Activated CD8-positive, alpha-beta T cell treated with anti-CD3 and anti-CD28 coated beads, Interleukin-2, amount 10 ng/mL, durations not matched to agents 7 days and 5 days (primary cell): ENCODE measurements at places on chromosomes 12 and 14. TPM values are rescaled to one million over a fixed set of nuclear protein-coding genes. Genes with fewer than 3 reads are reported as not detected.

PTGER2 gene
- total RNA-seq: 116 TPM

IFI27L2 gene
- 65.2 TPM for total RNA-seq

SYNDIG1L gene
- total RNA-seq: not detected

FKBP11 gene
- total RNA-seq: 52.6 TPM

ZDHHC22 gene
- not detected for total RNA-seq

NGB gene
- not detected for total RNA-seq

EFS gene
- not detected for total RNA-seq

CELA1 gene
- not detected for total RNA-seq

KRT4 gene
- total RNA-seq: not detected

GLT1D1 gene
- not detected for total RNA-seq

ANO4 gene
- not detected for total RNA-seq

ADCY4 gene
- total RNA-seq: 3.4 TPM

HOXC6 gene
- total RNA-seq: not detected

POTEG gene
- not detected for total RNA-seq

CMKLR1 gene
- total RNA-seq: 0.08 TPM

NINJ2 gene
- total RNA-seq: 8.0 TPM

OR4L1 gene
- not detected for total RNA-seq

DNA sequence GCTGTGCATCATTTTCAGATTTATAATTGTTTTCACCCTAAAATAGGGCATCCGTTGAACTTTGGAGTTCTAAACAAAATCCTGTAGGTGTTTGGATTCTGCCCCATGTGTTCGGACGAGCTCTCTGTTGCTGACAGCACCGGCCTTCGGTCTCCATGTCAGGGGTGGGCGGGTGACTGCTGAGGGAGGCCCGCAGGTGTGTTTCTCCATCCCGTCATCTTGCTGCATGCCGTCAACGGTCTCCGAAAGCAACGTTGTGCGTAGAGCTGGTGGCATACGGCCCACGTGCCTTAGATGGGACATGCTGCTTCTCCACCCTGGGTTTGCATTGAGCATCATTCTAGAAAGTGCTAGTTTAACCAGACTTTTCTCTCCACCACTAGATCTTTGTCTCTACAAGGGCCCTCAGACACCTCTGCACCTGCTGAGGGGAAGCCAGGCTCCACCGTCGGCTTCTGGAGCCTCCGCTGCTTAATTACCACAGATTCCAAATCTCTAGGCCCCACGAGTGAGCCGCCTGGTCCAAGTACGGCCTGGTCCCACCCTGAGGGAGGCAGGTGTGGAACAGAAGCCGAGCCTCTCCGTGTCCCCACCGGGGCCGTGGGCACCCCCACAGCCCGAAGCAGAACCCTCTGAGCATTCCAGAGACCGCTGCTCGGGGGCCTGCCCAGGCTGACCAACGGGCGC, 15.7 kb upstream of the AMN start:
- DNase-seq: no peak

GRCh38 chr12:96497855-96498254, 8.5 kb downstream of the CFAP54 start:
- DNase-seq: no peak

- no peak for DNase-seq
Observed at GRCh38 chr12:111424189-111424792, 18.6 kb downstream of the SH2B3 start.

- no peak for DNase-seq
Observed at GRCh38 chr12:114696443-114697242, 12.7 kb upstream of the TBX3 start.

DNA sequence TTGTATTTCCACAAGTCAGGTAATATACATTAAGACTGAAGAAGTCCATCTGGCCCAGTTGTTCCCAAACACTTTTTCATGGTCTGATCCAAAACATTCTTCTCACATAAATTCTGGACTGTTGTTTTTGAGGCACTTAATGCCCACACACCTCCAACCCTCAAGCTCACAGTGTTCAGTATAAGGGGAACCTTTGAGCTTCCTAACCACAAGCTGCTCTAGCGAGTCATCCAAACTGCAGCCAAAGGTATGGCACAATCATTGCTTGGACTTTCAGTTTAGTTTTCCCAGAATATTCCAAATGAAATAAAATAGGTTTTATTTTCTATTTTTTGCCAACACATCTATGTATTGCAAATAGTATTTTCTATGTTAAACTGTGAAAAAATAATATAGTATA, 103.0 kb downstream of the PUS7L start:
- DNase-seq: no peak

DNA sequence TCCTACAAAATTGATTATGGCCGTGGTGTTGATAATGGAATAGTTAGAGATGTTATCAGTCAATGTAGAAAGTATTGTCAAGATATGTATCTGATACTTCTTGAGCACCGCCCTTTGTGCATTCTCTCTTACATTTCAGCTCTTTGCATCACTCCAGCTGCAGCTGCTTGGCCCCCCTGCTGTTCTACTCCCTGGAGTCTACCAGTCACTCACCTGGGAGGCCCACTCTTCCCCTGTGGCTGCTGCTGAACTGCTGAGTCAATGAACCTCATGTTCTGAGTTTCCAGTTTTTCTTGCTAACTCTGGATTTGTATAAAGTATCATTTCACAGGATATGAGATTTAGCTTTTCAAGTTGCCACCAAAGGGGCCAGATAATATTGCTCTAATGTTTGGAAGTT, 312.8 kb upstream of the SLC16A7 start:
- DNase-seq: no peak

- DNase-seq: no peak
Observed at GRCh38 chr14:30651937-30652336, 29.8 kb downstream of the SCFD1 start.

DNA sequence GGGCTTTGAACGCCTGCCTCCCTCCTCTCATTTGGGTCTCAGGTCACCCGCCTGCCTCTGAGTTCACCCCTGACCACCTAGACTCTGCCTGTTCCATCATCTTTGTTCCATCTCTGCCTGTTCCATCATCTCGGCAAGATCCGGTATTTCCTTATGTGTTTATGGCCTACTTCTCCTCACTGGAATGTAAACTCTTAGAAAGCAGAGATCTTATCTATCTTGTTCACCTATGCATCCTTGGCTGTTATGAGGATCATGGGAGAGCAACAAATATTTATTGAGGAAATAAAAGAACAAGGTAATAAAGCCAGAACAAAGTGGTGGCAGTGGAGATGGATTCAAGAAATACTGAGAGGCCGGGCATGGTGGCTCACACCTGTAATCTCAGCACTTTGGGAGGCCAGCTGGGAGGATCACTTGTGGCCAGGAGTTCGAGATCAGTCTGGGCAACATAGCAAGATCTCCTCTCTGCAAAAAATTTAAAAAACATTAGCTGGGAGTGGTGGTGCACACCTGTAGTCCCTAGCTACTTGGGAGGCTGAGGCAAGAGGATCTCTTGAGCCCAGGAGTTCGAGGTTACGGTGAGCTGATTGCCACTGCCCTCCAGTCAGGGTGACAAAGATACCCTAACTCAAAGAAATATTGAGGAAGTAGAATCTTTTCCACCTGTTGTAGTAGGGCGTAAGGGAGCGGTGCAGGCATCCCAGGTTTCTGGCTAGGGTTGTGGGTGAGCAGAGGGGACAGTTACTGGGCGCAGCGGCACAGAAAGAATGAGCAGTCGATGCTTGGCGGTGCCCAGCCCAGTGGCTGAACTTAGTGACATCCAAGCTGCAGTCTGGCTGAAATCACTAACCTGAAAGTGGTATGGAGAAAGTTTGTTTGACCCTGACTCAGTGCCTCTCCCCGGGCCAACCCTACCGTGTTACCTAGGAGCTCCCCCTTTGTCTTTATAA, 1.7 kb upstream of the KLC1 start:
- no peak for DNase-seq

GRCh38 chr12:124852911-124853427, 10.7 kb downstream of the SCARB1 start:
- no peak for DNase-seq

DNA sequence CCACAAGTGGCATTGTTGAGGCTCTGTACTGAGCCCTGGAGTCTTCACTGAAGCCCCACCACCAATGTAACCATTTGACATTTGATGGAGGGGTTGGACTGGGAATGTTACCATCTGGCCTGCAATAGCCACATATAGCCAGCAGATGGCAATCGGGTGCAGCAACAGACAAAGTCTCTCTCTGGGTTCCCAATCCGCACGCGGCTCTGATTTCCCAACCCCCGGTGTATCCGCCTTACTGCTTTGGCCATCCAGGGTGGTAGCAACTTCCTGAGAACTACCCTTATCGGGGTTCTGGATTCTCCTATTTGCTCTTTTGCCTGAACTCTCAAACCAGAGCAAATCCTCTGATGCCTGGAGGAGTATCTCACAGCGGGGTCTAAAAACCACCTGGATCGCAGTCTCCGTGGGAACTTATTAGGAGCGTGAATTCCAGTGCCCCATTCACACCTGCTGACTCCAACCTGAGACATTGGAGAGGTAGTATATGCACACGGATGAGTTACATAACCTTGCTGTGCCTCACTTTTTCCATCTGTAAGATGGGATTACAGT, 14.2 kb downstream of the VRTN start:
- DNase-seq: peak; percentile 73

DNA sequence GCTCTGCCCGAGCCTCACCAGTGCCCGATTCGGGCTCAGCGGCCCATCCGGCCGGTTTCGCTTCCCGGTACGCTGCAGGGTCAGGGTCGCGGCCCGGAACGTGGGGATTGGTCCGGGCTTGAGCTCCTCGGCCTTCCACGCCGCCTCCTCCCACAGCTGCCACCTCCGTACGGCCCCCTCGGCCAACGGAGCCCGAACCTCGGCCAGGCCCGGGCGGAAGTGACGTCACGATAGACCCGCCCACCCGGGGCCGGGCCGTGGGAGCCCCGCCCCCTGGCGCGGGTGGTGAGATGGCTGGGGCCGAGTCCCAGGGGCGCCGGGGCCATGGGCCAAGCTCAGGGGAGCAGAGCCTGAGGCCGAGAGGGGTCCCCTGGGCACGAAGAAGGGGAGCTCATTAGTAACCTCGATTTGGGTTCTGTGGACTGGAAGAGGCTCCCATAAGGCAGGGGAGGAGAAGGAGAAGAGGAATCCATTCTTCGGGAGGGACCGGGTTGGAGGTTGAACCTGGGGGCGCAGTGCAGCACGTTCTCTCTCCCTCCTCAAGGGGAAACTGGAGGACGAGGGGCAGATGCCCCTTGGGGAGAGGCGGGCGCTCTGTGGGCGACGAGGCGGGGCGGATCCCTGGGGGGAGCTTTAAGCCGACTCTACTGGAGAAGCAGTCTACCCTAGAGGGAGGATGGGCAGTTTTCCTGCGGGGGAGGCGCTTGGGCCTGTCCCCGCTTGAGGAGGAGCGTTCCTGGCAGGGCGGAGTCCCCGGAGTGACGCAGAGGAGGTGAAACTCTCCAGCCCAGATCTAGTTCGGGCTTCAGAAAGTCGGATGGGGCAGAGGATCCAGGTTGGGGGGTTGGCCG, at the start of gene MLF2:
TSS of gene MLF2 (minus strand) at position 221 of the 851 bp plus-strand sequence. CDS start 807 bp downstream, outside the sequence.
- peak; percentile 99 for DNase-seq

GRCh38 chr12:103462675-103463074, 33.1 kb downstream of the C12orf42 start:
- DNase-seq: no peak

- peak; percentile 63 for DNase-seq
Observed at GRCh38 chr12:6950401-6950801, 755 bp upstream of the PTPN6 start.

GRCh38 chr12:6540181-6540877, 6.0 kb downstream of the GAPDH start:
- peak; percentile 69 for DNase-seq

- no peak for DNase-seq
Observed at GRCh38 chr14:86166541-86166940, 636.6 kb downstream of the FLRT2 start.

DNA sequence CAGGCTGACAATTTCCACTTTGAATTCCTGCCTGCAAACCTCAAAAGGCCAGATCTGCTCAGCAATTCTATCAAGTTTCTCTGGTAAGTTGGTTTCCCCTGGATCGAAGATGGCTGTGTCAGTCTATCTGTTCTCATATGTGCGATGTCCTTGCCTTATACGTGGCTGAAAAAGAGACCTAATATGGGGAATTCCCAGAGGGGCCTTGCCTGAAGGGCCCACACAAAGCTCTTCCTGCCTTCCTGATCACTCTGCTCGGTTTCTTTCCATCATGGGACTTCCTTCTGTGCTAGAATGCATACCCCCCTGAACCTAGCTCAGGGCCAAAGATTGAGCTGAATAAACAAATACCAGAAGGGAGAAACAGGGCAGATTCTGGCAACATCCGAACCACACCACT, 13.2 kb downstream of the TCL1B start:
- DNase-seq: no peak

- DNase-seq: no peak
Observed at GRCh38 chr12:65823513-65824375, 539 bp upstream of the HMGA2 start.

- DNase-seq: no peak
Observed at GRCh38 chr12:6368906-6369525, 6.3 kb downstream of the SCNN1A start.

DNA sequence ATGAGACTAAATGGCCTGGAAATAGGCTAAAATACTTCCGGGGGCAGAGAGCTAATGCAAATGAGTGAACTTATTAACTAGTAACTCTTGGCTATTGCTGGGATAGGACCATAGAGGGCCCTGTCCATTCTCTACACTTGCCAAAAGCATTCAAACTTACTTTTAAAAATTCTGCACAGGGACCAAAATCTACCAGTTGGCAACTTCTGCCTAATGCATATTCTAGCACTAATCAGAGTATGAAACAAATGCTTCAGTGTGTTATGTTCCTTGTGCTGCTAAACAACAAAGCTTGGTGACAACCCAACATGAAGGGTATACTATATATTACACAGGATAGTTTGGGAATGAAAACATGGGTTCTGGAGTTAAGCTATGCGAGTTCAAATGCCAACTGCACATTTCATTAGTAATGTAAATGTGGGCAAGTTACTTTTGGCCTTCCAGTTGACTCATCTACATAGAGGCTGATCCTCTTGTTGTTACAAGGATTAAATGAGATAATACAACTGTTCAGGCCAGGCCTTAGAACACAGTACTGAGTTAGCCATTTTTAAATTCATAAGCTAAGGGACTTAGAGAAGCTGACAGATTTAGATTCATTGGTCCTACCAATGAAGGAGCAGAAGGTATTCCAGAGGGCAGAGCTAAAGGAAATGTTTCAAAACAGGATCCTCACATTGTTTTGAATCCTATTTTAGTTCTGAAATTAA, 32.4 kb downstream of the HIGD1C start:
- DNase-seq: no peak

DNA sequence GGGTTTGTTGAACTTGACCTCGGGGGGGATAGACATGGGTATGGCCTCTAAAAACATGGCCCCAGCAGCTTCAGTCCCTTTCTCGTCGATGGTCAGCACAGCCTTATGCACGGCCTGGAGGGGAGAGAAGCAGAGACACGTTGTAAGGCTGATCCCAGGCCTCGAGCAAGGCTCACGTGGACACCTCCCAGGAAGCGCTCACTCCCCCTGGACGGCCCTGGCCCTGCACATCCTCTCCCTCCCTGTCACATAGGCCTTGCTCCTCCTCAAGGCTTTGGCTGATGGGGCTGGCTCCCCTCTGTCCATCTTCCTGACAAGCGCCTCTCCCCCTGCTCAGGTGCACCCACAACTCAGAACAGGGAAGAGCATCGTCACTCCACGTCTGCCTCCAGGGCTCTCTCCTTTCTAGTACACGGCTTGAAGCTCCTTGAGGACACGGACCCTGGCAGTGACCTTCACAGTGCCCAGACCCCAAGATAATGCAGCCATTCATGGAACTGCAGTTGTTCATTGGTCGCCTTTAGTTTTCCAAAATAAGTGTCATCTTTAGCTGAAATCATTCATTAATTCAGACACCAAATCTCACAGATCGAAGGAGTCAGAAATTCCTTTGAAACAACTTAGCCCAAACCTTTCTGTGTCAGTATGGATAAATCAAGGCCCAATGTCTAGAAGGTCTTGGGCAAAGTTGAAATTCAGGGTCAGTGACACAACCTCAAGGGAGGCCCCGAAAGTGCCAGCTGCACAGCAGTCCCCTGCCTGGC, 9.7 kb downstream of the SERPINA1 start:
- no peak for DNase-seq
